ENCODE measurements at places on chromosomes 2 and 18.

GRCh38 chr2:195711478-195711877 lies 54.5 kb downstream of the SLC39A10 start:
- no peak for DNase-seq

DNA sequence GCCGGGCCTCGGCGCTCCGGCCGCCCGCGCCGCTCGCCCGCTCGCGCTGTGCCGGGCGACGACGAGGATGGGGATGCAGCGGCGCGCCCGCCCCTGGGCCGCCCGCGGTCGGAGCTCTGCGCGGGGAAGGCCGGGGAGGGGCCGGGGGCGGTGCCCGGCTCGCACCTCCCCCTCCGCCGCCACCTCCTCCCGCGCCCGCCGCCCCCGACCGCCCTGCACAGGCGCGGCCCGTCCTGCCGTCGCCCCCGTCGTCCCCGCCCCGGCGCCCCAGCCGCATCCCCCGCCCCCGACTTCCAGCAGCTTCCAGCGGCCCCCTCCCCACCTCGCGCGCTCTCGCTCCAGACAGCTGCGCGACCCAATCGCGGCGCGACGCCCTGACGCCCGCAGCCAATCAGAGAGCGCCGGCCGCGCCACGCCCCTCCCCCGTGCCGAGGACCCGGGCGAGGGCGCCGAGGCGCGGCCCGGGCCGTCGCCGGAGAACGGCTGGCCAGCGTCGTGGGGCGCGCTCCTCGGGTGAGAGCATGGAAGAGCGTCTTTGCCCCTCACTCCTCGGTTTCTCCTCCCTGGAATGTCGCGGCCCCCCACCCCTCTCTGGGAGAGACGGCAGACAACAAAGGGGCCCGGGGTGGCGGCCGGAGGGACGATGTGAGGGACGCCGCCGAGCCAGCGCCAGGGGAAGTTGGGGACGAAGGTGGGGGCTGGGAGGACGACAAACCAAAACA lies at the start of gene MBOAT2:
Gene MBOAT2, minus strand, starts transcription at position 69 of the 722 bp plus-strand sequence. CDS start 70 bp downstream, outside the sequence.
- DNase-seq: peak; percentile 45

GRCh38 chr2:22934747-22935146 lies 450.2 kb upstream of the KLHL29 start:
- DNase-seq: no peak

- DNase-seq: no peak
These were observed 895.2 kb upstream of the ZEB2 start for GRCh38 chr2:145415151-145415550.

DNA sequence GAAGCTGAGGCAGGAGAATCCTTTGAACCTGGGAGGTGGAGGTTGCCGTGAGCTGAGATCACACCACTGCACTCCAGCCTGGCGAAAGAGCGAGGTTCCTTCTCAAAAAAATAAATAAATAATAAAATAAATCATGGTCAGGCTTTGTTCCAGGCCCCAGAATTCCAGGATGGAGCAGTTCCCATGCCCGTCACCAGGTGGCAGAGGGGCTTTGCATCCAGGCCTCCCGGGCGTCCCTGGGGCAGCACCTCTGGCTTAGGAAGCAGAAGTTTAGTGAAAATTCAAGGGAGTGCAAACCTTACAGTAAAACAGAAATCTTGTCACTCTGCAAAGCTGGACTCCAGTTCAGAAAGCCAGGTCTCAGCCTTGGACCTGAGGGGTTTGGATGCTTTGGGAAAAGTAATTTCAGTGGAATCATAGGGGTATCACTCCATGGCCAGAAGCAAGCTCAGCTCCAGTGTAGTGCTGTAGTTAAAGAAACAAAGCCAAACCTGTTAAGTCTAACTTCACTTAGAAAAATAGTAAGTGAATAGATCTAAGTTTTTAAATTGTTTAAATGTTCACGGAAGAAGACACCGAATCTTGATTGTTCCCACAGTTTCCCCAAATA lies 512.7 kb downstream of the CMPK2 start:
- DNase-seq: no peak

DNA sequence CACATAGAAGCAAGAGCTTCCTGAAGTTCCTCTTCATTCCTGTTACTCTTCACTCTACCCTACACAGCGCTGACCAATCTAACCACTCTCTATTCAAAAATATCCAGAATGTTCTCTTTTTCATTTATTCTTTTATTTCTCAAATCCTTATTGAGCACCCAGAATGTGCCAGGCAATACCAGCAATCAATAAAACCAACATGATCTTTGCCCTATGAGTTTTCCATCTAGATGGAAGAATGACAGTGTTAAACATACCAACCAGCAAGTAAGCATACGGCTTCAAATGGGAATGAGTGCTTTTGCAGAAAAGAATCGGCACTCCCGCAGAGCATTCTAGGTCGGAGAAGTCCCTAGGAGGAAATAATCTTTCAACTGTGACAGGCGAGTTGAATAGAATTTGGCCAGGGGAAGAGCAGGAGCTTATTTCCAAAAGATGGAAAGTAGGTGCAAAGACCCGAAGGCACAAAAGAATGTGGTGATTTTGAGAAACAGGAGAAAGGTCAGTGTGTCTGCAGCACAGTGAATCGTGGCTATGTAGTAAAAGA lies 217.8 kb upstream of the MEIS1 start:
- no peak for DNase-seq

DNA sequence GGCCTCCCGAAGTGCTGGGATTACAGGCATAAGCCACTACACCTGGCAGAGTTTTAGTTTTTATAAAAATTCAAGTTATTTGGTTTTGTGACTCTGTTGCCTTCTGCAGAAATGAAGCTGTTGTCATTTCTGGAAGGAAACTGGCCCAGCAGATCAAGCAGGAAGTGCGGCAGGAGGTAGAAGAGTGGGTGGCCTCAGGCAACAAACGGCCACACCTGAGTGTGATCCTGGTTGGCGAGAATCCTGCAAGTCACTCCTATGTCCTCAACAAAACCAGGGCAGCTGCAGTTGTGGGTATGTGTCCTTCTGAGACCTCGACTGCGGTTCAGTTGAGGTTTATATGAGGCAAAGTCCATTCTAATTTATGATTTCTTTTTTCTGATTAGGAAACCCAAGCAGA lies 7.2 kb downstream of the MTHFD2 start:
- no peak for DNase-seq

DNA sequence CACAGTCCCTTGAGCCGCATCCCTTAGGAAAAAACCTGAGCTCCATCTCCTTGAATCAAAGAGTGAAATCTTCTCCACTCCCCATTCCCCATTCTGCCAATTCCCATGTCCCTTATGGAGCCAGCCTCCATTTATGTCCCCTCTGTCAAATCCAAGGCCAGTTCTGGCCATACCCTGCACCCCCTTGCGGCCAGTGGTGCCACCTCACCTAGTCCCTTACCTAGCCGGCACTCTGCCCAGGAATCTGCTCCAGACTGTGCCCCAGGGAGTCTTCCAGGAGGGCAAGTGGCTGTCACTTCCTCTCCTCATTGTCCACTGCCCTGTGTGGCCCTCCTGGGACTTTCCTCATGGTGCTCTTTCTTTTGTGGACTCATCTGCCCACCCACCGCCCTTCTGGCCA lies 195.4 kb upstream of the RMP24 start:
- DNase-seq: no peak

DNA sequence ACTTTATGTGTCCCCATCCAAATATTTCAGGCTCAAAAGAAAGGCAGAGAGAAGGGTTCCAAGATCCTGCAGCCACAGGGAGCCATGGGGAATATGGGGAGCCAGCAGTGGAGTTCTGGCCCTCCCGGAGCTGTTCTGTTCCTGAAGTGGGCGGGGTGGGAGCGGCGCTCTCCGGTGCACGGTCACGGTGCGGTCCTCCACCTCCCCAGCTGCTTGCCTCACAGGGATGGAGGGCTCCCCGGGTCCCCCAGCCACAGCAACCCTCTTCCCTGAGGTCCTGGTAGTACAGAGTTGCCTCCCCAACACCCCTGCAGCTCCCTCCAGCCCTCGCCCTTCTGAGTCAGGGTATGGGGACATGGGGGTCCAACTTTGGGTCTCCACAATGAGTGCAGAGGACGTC lies 26.2 kb upstream of the SNED1 start:
- no peak for DNase-seq

DNA sequence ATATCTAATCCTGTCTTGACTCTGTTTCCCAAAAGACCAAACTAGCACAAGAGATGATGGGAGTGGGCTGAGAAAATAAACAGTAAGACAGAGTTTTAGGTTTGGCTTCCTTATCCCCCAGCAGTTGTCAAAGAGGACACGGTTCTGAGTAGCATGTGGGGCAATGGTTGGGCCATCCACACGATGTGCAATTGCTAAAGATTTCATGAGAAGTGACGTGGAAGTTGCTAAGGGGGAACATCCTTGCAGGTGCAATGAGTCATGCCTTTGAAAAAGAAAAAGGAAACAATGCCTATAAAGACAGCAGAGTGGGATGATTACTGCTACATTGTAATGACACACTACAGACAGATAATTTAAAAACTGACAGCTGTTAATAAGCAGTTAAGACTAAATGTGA lies 1395.8 kb downstream of the LRP1B start:
- no peak for DNase-seq

DNA sequence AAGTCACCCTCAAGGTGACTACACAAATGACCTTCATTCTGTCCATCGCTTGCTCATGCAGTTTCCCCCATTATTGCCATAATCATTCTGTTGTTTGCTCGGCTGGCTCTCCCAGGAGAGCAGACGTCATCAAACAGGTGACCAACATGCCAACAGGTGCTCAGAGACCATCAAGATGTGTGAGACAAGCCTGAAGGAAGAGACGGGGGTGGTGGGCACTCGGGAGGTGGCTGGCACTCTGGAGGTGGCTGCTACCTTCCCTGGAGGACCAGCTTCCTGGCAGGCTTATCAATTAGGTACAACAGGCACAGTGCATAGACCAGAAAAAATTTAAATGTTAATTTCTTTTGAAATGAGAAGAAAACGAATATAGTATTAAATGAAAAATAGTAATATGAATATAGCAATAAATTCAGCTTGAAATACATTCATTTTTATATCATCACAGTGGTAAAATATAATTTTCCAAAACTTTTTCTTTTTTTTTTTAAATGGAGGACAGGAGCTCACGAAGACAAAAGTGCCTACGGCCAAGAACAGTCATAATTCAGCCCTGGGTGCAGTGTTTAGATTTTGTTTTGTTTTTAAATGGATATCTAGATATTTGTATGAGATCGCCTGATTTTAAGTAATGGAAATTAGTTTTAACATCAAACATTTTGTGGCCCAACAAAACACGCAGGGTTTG lies 16.9 kb upstream of the HAAO start:
- no peak for DNase-seq

DNA sequence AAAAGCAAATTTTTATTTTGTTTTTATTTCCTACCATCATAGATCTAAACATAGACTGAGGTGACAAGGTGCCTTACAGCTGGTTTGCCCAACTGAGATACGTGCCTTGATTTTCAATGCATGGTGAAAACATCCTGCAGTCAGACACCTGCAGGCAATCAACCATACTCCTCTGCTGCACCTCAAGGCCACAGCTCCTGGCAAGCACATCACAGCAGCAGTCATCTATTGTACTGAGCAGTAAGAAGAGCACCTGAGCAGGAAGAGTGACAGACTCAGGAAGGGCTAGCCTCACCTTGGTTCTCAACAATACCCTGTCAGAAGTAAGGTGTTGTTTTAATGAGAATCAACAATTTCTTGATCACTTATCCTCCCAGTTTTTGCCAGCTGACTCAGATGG lies 1206.8 kb upstream of the NRXN1 start:
- DNase-seq: no peak

DNA sequence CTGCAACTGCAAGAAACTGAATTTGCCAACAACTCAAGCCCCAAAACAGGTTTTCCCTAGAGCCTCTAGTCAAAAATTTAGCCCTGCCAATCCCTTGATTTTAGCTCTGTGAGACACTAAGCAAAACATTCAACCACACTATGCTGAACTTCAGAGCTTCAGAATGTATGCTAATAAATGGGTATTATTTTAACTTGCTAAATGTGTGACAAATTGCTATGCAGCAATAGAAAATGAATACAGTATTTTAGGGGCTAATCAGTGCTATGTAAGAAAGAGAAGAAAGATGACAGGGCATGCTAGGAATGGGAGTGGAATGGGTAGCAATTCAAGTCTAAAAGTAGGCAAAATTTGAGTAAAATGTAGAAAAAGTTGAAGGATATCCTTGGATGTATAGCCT lies 223.9 kb upstream of the NOL4 start:
- no peak for DNase-seq

- no peak for DNase-seq
These were observed 40.6 kb downstream of the XRCC5 start for GRCh38 chr2:216149741-216150140.

GRCh38 chr2:43941966-43942365 lies 53.8 kb downstream of the LRPPRC start:
- DNase-seq: no peak

- DNase-seq: no peak
These were observed 25.7 kb downstream of the STEAP3 start for GRCh38 chr2:119249311-119249710.

DNA sequence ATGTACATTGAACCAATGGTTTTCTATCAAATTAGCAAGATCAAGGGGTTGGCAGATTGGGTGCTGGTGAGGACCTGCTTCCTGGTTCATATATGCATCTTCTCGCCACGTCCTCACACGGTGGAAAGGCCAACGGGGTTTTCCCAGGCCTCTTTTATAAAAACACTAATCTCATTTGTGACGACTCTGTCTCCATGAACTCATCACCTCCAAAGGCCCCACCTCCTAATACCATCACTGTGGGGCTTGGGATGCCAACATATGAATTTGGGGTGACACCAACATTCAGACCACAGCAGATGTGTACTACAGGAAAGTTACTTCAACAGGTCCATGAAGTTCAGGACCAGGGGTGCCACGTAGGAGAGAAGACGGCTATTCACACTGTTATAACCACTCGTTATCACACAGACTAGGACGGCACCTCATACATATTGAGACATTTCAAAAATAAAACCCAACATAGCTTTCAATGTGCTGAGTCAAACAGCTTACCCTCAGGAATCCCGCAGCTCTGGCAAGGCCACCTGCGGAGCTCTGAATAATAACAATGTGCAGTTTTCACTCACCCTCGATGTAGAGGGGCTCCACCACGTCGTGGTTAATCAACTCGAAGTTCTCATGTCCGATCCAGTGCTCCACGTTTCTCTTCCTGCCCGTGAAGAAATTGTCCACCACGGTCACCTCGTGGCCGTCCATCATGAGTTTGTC lies 49.3 kb downstream of the UXS1 start:
- no peak for DNase-seq
